ENCODE measurements at places on chromosomes 2 and 18. TPM values are rescaled to one million over a fixed set of nuclear protein-coding genes. Genes with fewer than 3 reads are reported as not detected.

DNA sequence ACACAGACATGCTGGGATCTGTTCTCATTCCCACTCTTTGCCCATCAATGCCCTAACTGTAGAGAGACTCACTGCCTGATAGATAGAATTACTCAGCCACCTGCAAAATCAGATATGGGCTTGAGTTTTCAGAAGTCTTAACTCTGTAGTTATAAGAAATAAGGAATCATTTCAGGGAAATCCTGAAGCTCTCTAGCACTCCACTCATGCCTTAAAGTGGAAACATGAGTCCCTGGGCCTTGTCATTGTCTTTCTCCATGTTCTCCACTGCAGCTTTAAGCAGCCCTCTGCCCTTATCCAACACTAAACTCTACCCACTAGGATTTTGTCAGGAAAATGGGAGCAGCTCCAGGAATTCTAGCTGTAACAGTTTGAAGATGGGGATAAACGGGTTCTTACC lies 192.5 kb downstream of the SNTG2 start:
- DNase-seq = no peak

- DNase-seq = no peak
These were observed 289.0 kb upstream of the TFPI start for GRCh38 chr2:187842978-187843847.

LINC00305 gene
- not detected for polyA plus RNA-seq

GRCh38 chr18:11724781-11725180 lies 35.7 kb downstream of the GNAL start:
- DNase-seq = no peak

DNA sequence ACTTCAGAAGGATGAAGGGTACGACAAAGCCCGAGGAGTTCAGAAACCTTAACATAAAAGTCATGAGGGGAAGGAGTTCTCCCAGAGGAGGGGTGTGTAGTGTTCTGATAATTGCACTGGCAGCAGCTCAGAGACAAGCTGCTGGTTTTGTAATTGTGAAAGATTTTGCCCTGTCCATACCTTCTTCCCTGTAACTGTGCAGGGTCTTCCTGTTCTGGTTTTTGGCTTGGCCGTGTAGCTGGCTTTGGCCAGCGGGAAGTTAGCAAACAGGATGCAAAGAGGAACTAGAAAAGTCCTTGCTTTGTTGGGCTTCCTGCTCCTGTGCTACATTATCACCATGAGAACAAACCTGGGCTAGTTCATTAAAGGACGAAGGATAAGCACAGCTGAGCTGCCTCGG lies 160.8 kb downstream of the LPIN1 start:
- DNase-seq = no peak

INO80D gene
- 2.9 TPM for polyA plus RNA-seq
